ENCODE measurements at places on chromosomes 4 and X.

- DNase-seq: no peak
Observed at GRCh38 chrX:101079736-101080270, 1.1 kb downstream of the TMEM35A start.

DNA sequence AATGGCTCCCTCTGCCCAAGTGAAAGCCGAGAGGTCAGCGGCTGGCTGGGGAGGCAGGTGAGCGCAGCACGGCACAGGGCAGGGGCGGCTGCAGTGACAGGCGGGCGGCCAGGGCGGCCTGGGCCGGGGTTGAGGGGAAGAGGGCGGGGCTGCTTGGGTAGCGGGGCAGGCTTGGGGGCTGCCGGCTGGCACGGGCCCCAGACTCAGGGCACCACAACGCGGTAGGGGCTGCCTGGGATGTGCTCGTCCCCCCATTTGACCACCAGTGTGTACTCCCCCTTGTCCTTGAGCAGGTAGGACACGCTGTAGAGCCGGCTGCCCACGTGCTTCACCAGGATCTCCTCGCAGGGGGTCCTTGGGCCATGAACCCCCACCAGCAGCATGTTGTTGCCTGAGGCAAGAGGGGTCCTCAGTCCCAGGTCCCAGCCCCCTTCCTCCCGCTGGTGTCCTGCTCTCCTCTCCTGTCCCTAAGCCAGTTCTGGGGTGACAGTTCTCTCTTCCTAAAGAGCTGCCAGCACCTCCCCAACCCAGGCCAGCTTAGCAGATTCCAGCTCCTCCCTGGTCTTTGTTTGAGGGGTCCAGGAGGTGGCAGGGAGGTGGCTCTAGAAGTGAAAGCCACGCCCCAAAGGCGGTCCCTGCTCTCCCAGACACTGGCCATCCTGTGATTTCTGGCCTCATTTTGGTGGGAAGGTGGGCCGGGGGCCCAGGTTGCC, 25.6 kb downstream of the FLNA start:
- no peak for DNase-seq

- DNase-seq: no peak
Observed at GRCh38 chr4:73803213-73803612, 33.3 kb upstream of the CXCL6 start.

GRCh38 chr4:1643971-1644735, 40.0 kb downstream of the FAM53A start:
- DNase-seq: no peak

GRCh38 chr4:184668511-184669114, 19.1 kb downstream of the PRIMPOL start:
- DNase-seq: no peak

DNA sequence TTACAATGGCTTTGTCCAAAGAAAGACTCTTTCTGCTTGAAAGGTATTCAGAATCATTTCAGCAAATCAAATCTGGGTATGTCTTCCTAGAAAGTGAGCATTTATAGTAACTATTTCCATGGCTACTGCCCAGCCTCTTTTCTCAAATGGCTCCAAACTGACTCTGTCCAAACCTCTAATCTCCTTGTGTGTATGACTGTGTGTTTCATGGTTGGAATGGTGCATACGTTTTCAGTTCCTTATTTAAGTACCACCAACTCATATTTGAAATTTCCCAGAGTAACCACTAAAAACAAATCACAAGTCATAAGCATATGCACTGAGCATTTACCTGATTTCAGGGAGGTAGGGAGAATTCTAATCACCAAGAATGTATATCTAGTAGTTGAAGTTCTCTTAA, 106.0 kb downstream of the TMEM144 start:
- no peak for DNase-seq

DNA sequence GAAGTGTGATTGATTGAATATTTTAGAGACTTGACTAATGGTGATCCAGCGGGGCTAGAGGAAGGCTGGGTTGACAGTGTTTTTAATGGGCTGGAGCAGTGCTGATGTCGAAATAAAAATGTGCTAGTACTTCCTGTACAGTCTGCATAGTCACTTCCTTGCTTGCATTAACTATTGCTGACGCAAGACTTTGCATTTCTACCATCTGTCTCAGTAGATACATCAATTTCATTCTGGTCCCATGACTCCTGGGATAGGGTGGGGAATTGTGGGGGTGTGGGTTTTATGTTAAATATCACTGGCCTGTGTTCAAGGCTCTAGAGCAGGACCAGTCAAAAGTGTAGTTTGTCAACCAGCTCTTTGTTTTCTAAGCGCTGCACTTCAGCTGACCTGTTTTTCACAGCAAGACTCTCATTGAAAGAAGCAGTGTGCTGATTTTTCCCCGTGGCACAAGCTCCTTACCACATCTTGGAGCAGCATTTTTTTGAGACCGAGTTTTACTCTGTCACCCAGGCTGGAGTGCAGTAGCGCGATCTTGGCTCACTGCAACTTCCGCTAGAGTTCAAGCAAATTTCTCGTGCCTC, 35.2 kb upstream of the PHEX start:
- no peak for DNase-seq

DNA sequence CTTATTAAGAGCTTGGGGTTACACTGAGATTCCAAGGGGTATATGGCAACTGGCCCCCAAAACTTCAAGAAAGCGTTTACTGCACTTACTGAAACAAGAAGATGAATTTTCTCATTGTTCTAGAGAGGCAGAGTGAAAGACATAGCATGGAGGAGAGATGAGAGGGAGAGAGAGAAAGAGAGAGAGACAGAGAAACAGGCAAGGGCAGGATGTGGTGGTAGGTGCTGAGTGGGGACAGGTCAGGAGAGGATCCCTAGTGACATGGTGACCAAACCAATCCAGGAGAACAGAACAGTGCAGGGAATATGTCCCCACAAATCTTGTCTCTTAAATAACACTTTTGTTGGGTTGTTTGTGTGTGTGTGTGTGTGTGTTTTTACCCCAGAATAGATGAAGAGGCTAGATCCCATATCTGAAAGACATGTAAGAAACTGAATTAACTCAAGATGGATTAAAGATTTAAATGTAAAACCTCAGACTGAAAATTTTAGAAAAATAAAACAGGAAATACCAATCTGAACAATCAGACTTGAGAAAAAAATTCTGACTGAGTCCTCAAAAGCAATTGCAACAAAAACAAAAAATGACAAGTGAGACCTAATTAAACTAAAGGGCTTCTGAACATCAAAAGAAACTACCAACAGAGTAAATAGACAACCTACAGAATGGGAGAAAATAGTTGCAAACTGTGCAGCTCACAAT, 202.2 kb downstream of the QDPR start:
- DNase-seq: no peak

- no peak for DNase-seq
Observed at GRCh38 chr4:120557372-120557771, 365.2 kb downstream of the PRDM5 start.

DNA sequence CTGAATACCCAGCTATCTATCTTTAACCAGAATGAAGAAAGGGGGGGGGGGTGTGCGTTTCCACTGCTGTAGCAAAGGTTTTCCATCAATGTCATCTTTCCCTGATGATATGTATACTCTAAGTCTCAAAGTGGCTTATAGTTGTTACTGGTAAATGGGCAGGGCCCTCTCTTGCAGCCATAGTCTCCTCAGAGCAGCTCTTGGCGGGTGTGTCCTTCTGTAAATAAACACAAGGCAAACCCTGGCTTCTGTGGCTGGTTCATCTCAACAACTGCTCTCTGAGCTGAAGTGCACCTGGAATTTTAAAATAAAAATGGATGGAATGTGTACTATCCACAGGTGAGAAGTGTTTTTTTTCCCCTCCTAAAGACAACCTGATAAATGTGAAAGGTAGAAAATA, 57.5 kb upstream of the SCML1 start:
- no peak for DNase-seq

- no peak for DNase-seq
Observed at GRCh38 chr4:74254386-74254785, 53.9 kb upstream of the EPGN start.

DNA sequence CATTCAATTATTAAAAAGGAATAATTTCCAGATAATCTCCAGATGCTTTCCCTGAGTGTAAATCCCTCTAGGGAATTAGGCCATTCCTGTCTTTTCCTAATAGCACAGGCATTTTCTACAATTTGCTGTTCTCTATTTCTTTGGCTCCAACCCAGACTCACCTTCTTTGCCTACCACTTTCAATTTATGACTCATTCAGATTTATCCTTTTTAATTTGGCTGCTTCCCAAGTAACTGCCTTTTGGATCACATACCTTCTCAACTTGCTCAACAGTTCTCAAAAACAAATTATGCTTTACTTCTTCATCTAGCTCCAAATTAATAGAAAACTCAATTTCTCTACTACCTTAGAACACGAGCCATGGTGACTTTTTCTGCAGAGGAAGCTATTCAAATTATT, 1166.3 kb upstream of the PCDH7 start:
- DNase-seq: no peak

DNA sequence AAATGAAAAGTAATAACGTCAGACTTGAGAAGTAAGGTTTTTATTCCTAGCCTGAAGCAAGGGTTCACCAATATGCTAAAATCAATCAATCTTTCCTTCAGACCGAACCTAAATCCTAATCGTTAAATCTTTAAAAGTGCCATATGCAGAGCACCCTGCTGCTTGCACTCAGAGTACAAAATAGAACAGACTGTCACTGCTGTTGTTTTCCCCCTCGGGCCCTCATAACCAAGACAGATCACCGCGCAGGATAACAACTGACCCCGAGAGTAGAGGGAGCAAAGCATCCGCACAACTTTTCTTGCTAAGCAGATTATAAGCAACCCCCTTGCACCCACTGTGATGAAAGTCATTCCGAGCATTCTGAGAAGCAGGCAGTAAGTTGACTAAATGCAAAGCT, 550.9 kb upstream of the NDST4 start:
- DNase-seq: no peak

DNA sequence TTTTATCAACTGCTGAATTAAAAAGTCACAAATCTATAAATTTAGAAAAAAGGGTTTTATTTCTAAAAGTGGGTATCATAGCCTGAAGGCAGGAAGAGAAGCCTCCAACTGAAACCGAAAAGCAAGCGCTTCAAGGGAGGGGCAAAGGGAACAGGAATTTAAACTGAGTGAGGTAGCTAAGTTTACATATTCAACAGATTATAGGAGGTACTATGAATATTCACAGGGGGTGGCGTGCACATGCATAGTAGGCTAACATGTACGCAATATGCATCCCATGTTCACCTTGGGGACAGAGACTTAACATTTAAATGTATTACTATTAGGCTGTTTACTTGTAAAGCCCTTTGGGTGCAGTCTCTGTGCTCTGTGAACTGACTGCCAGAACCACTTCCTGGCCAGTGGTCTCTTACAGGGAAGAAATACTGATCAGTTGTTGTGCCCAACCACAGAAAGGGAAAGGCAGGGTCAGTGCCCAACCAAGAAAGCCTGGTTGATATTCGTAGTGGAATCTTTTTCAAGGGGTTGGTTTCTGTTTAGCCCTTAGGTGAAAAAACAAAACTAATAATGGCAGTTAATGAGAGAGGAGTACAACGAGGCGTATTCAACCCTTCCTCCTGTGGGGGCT, 168.7 kb upstream of the GALNTL6 start:
- DNase-seq: no peak

- DNase-seq: no peak
Observed at GRCh38 chr4:5712517-5712916, 1.5 kb downstream of the EVC start.

GRCh38 chrX:124791492-124792095, 445.2 kb downstream of the SH2D1A start:
- no peak for DNase-seq

DNA sequence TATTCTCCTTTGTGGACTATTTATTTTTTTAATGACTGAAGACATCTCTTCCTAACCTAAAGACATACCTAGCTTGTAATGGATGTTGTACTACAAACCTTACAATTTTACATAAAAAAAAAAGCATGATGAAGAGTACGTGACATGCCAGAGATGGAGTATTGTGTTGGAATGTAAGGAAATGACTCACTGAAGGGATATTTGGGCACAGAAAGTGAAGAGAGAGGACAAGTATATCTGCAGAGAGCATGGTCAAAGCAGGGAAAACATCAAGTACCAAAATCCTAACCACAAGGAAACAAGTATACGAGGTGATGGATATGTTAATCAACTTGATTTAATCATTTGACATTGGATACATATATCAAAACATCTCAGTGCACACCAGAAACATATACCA, 1051.4 kb upstream of the PRKX start:
- DNase-seq: no peak

DNA sequence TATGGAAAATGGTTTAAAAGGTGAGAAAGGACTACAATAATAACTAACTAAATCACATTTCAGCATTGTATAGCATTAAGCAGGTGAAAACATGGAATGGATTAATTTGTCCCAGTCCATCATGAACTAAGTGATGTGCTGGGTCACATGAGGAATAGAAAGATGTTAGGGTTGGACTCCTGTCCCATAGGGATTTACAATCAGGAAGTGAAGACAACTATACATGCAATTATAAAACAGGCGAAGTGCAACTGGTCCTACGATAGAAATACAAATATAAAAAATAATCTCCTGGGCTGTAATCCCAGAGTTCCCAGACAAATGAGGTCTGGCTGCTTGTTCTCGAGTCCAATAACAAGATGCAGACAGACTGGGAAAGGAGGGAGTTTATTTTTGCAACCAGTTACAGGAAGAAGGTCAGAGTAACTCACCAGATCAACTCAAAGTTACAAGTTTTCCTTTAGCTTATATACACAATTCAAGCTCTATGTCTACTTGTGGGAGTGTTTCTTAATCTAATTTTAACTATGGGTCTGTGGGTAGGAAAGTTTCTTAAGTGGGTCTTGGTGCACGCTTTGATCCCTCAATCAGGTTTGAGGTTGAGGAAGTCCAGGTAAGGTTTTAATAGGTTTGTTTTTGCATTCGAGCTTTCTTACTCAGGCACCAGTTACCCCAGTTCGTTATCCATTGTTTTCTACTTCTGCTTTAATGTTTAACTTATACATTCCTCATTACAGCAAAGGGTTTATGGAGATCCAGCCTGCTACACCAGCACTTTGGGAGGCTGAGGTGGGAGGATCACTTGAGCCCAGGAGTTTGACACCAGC, 50.1 kb downstream of the IGFBP7 start:
- no peak for DNase-seq

DNA sequence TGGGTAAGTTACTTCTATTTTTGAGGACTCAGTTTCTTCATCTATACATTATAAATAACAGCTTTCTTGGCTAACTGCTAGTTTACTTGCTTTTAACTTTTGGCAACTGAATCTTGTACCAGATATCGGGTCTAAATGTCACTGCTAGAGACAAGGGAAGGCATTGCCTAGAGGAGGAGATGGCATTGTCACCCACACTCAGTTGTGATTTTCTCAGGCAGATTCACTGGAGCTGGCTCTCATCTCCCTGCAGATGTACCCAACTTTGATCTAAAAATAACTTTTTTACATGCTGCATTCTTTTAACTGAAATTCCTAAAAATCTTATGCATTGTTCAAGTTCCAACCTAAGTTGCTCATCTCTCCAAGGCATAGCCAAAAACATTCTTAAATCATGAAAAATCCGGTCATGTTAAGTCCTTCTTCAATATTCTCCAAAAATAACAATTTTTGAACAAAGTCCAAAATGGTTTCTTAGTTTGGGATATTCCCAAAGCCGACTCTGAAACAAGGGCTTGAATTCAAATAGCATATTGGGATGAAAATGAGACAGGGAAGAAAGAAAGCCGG, 469.0 kb upstream of the BOD1L1 start:
- no peak for DNase-seq

- DNase-seq: no peak
Observed at GRCh38 chr4:105469736-105470135, 4.1 kb downstream of the PPA2 start.

GRCh38 chrX:136202889-136203288, 48.3 kb downstream of the MAP7D3 start:
- no peak for DNase-seq

- DNase-seq: no peak
Observed at GRCh38 chrX:154466907-154467306, 8.8 kb downstream of the PLXNA3 start.

- DNase-seq: no peak
Observed at GRCh38 chr4:26124753-26125321, 196.0 kb upstream of the RBPJ start.

All from NCI-H2171 (cell line).